ENCODE measurements at places on chromosomes 12 and 14. TPM values are rescaled to one million over a fixed set of nuclear protein-coding genes. Genes with fewer than 3 reads are reported as not detected.

MYF6 gene
- not detected for polyA plus RNA-seq

SDR9C7 gene
- polyA plus RNA-seq = 0.04 TPM

ADAMTS20 gene
- polyA plus RNA-seq = not detected

USP5 gene
- 37.4 TPM for polyA plus RNA-seq

TMEM132D gene
- not detected for polyA plus RNA-seq

SLC41A2 gene
- polyA plus RNA-seq = 0.54 TPM

CD9 gene
- polyA plus RNA-seq = 52.3 TPM
